HFF-Myc (cell line): ENCODE measurements at places on chromosomes 7 and 10.

DNA sequence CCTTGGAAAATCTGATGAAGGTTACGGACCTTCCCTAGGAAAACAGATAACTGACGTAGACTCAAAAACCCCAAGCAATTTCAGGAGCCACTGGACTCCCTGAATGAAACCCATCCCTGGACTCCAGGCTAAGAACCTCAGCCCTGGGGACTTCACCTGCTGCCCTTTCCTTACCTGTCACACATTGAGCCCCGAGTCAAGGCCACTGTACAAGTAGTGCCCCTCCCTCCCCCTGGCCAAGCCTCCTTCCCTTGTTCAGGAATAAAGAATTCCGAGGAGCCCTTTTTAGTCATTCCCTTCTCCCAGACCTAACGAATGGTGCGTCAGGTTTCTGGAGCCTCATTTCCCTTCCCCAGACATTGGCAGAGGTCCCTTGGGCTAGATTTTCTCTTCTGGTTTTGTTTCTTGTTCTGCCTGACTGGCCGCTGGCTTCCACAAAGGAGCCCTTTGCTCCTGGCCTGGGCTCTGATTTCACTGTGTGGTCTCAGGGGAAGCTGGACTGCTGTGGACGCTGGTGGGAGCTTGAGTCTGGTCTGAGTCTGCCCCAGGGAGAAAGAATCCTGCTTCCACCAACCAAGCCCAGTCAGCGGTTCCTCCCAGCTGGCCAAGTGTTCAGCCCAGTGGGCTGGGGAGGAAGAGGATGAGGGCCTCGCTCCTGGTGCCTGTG is 31.7 kb downstream of the ZNF775 start:
- no peak for DNase-seq

GRCh38 chr10:1163204-1163660 is 107.0 kb downstream of the WDR37 start:
- DNase-seq = no peak

DNA sequence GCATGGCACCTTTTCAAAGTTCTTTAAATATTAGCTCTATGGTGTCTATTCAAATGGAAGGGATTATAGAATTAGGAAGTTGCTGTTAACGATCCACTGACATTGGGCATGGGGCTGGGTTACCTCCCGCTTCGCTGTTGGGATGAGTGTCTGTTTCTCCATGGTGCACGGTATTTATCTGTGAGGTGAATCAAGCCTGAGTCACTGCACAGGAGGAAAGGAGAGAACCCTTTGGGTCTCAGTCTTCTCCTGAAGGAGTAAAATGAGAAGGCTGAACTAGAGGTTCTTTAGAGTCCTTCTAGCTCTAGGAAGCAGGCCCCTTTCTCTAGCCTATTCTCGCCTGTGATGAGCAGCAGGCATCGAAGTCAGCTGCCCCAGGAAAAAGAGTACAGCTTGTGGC is 7.3 kb downstream of the JCAD start:
- DNase-seq = no peak

DNA sequence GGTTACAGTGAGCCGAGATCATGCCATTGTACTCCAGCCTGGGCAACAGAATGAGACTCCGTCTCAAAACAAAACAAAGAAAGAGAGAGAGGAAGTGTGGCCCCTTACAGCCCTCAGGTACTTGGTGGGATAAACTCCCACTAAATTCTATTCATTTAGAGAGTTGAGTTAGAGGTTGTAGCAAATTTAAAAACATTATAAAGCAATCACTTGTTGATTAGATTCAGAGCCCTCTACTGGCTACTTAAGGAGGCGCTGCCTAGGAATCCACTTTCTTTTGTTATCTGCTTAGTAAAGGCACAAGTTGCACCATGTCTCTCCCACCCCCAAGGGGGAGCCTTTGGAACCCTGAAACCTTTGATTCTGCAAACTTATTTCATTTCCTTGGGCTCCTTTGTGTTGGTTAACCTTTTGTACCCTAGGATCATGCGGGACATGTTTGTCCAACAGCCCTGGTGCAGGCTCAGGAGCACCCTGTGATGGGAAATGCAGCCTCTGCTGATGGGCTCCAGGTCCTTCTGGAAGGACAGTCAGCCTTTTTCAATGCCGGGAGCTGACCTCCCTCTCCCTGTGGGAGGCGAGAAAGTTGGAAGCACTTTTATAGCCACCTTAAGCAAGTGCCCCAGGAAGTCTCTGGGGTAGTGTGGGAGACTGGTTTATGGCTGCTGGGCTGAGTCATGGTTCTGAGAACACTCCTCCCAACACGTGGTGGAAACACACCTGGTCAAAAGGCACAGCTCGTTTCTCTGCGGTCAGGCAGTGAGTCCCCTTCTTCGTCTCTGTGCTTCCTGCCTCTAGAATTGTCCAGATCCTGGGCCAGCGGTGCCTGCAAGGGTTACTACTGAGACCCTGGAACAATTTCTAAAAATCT is 2.3 kb downstream of the HKDC1 start:
- peak; percentile 70 for DNase-seq

- no peak for DNase-seq
These were observed 184.7 kb upstream of the FZD1 start for GRCh38 chr7:91079487-91079886.

DNA sequence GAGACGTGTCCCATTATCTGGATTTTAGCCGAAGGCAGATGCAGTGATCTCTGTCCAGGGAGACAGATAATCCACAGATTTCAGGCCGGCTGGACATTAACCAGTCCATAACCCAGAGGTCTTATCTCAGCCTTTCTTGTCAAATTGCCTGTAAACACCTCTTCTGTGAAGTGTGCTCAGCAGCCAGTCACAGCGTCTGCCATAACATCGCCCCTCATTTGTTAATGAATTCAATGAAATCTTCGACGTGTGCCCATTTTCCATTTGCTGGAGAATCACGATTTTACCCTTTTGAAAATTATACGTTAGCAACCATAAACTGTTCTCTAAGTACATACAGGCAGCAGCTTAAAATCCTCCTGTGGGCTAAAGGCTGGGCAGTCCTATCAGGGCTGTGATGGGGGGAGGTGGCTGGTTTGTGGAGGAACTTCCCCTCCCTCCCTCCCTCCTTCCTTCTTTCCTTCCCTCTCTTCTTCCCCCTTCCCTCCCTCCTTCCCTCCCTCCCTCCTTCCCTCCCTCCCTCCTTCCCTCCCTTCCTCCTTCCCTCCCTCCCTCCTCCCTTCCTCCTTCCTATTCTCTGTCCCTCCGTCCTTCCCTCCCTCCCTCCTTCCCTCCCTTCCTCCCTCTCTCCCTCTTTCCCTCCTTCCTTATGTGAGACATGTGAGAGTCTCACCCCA is 26.6 kb upstream of the FAM20C start:
- DNase-seq = no peak

DNA sequence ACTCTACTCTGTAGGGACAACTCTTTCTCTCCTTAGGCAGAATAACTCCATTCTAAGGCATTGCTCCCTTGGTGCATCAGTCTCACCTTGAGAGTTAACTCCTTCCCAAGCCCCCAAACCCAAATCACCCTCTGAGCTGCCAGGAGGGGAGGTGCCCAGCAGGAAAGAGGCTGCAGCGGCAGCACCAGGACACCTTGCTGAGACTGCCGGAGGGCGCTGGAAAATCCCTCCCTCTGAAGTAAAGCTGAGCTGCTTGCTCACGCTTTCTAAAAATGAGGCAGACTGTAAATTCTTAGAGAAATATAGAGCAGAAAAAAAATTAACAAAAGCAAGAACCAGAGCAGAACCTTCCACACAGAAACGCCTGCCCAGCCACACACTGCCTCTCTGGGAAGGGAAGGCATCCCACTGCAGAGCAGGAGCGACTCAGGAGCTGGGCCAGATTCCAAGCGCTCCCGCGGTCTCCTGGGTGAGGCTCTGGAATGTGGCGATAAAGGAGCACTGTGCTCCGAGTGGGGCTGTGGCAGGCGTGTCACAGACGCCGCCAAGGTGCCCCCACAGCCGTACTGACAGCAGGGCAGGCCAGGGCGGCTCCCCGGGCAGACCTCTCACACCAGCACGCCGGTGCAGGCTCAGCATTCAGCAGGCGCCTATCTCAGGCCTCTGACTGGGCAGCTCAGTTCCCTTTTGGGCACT is 202.1 kb downstream of the TNS3 start:
- peak; percentile 24 for DNase-seq

DNA sequence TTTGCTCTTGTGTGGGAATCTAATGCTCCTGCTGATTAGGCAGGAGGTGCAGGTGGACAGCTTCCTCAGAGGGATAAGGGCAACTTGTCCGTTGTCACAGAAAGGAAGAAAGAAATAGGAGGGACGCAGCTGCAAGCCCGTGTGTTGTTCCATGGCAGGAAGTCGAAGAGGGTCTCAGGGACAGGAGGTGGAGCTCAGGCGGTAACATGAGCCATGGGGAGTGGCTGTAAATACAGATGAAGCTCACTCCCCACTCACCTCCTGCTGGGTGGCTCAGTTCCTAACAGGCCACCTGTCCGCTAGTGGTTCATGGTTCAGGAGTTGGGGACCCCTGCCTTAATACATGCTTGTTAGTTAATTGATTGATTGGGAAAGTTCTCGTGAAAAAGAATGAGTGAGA is 101.7 kb upstream of the SFMBT2 start:
- DNase-seq = no peak

- peak; percentile 82 for DNase-seq
These were observed 101.4 kb upstream of the GLI3 start for GRCh38 chr7:42338231-42338915.
